ENCODE measurements at places on chromosomes 3 and 15.

- no peak for DNase-seq
Measured at GRCh38 chr3:146407956-146408355, 61.4 kb downstream of the PLSCR2 start.

GRCh38 chr15:101252836-101253235 lies 988 bp upstream of the CHSY1 start:
- DNase-seq: peak; percentile 50

DNA sequence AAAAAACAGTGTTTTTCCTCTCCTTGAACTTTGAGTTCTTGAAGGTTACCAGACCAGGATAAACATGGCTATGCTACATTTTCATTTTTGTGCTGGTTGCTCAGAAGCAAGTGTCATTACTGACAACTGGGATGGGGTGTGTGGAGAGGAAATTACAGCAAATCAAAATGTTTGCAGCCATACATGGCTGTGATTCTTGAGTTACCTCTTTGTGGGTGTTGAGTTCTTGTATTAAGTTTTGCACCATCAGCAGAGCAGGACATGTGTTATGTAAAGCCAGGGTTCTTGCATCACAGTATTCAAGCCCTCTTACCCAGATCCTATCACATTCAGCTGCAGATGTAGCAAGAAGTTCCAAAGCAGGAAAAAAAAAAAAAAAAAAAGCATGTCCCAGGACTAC lies 53.9 kb upstream of the ATOSA start:
- DNase-seq: no peak

GRCh38 chr3:161016417-161017313 lies 88.5 kb downstream of the B3GALNT1 start:
- peak; percentile 8 for DNase-seq

GRCh38 chr3:177772908-177773557 lies 575.8 kb upstream of the TBL1XR1 start:
- DNase-seq: no peak

- DNase-seq: no peak
Measured at GRCh38 chr3:16432714-16433113, 80.8 kb downstream of the RFTN1 start.

GRCh38 chr3:100537646-100538338 lies 45.4 kb downstream of the TMEM45A start:
- DNase-seq: no peak

GRCh38 chr15:32909431-32909830 lies 191.6 kb downstream of the GREM1 start:
- DNase-seq: no peak

DNA sequence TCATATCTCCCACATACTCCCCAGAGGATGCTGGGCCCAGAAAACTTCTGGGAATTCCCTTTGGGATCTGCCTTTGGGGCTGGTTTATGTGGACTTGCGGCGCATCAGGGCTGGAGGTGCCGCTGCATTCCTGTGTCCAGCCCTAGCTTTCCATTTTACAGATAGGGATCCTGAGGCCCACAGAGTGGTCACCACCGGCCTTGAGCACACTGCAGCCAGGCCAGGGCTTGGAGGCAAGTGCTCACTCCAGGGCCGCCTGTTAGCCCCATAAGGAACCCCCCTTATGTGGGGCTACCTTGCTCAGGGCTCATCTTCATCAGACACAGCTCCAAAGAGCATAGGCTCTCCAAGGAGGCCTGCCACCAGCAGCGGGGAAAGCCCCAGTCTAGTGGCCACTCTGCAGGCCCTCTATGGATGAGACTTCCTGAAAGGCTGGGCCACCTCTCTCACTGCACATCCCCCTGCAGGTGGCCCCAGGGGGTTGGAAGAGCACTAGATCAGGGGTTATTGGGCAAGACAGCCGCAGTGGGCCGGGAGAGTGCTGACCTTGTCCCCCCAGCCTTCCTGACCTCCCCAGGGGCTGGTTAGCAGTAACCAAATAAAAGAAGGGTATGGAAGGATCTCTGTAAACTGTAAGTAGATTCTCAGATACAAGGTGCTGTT lies 9.2 kb upstream of the ATP2B2 start:
- DNase-seq: no peak

- no peak for DNase-seq
Measured at GRCh38 chr3:150469031-150469930, 61.2 kb downstream of the TSC22D2 start.

DNA sequence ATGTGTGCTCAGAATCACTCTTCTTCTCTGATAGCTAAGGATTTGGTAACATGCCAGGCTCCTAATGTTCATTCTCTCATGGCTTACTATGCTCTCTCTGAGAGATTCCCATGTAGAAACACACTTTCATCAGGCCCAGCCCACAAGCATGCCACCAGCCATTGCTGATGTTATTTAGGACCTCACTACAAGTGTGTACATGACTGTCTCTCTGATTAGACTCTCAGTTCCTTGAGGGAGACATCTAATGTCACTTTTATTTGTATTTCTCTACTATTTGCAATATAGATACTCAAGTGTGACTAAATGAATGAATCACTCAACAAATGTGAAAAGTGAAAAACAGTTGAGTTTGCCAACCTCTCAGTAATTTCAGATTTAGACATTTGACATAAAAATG lies 84.3 kb upstream of the ARL6 start:
- no peak for DNase-seq

DNA sequence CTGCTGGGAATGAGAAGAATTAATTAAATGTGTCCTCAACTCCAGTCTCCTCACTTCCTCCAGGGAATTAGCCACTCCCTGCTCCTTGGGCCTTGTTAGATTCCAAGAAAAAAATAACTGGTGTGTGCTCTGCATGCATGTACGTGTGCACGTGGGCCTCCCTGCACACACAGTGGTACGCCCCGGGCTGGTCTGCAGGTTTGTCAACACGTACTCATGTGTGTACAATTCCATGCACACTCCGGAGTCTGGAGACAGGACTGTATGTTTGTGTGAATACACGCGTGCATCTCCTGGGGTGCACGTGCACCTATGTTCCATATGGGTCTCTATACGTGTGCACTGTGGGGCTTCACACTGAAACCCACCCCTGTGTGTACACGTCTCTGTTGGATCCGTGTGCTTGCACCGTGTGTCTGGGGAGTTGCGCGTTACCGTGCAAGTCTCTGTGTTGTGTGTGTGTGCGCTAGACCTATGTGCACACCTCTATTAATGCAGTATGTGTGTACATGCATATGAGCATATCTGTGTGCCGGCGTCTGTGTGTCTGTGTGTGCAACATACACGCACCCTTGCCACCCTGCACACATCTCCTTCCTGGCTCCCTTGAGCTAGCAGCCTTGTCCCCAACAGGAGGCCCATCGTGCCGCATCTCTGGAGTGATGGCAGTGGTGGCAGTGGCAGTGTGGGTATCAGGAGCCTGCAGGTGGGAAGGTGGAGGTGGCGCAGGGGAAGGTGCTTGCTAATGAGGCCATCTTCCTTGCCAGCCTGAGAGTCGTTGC lies 210.1 kb downstream of the TBC1D2B start:
- DNase-seq: no peak

- DNase-seq: no peak
Measured at GRCh38 chr15:58472821-58473581, 41.2 kb downstream of the LIPC start.

- DNase-seq: no peak
Measured at GRCh38 chr3:126449621-126450051, 26.1 kb downstream of the ZXDC start.

GRCh38 chr15:68376447-68377060 lies 55.4 kb downstream of the ITGA11 start:
- no peak for DNase-seq

DNA sequence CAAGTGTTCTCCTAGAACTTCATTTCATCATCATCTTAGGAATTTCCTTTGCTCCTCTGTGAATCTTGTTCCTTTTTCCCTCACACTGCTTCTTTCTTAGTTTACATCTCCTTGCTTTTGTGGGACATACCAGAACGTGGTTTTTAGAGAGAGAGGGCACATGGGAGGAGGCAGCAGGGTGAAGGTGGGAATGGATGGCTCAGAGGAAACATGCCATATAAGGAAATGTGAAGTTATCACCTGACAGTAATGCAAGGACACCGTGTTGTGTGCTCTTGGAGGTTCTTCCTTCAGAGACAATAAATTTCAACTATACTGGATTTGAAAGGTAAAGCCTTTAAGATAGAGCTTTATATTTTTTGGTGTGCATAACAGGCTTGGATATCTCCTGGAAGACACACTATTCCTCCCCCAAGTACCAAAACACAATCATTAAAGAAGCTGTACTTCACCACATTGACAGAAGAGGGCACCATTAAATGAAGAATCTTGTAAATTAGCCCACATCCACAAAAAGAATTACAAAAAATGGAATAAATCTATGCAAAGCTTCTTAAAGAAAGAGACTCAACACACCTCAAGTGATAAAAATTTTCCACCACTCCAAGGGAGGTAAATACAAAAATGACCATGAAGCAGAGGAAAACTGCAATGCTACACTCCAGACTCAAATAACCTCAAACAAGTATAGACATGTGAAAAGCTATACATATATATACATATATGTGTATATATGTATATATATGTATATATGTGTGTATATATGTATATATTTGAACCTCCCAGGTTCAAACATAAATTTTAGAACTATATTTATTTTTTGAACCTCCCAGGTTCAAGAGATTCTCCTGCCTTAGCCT lies 26.1 kb downstream of the RPL39L start:
- DNase-seq: peak; percentile 58

DNA sequence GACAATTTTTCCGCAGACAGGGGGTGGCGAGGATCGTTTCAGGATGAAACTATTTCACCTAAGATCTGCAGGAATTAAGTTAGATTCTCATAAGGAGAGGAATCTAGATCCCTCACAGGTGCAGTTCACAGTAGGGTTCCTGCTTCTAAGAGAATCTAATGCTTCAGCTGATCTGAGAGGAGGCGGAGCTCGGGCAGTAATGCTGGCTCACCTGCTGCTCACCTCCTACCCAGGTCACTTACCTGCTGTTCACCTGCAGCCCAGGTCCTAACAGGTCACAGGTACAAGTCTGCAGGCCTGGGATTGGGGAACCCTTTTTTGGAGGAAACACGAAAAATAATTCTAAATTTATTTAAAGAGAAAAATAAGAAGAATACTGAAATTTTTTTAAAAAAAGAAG lies 406.8 kb downstream of the MCTP2 start:
- DNase-seq: no peak

- no peak for DNase-seq
Measured at GRCh38 chr3:70832089-70832833, 519.8 kb upstream of the MDFIC2 start.

- no peak for DNase-seq
Measured at GRCh38 chr3:3503411-3503810, 295.8 kb upstream of the LRRN1 start.

- DNase-seq: no peak
Measured at GRCh38 chr3:114557791-114558190, 264.0 kb downstream of the TIGIT start.

GRCh38 chr3:171640520-171641412 lies 169.5 kb downstream of the PLD1 start:
- DNase-seq: no peak

- no peak for DNase-seq
Measured at GRCh38 chr3:191382661-191383060, 52.3 kb upstream of the UTS2B start.

- DNase-seq: peak; percentile 35
Measured at GRCh38 chr3:43503067-43503728, 118.6 kb downstream of the ANO10 start.

- no peak for DNase-seq
Measured at GRCh38 chr3:27423463-27423862, 54.3 kb upstream of the NEK10 start.
